ENCODE measurements at places on chromosomes 13 and 19. TPM values are rescaled to one million over a fixed set of nuclear protein-coding genes. Genes with fewer than 3 reads are reported as not detected.

The SPACA4 gene
- total RNA-seq: not detected

The PRR12 gene
- total RNA-seq: 61.6 TPM

The TEX101 gene
- not detected for total RNA-seq

The ICAM4 gene
- total RNA-seq: not detected

The ZNF296 gene
- total RNA-seq: 2.3 TPM

The ZNF470 gene
- total RNA-seq: 9.0 TPM

The ABCA7 gene
- total RNA-seq: 232 TPM

The TTYH1 gene
- not detected for total RNA-seq

The FOSB gene
- 3.5 TPM for total RNA-seq

The LILRB4 gene
- total RNA-seq: 0.47 TPM

The FCER2 gene
- 1.7 TPM for total RNA-seq

The TMEM59L gene
- not detected for total RNA-seq

The ZNF506 gene
- 85.5 TPM for total RNA-seq

The SLC10A2 gene
- not detected for total RNA-seq

The GPC6 gene
- not detected for total RNA-seq

The ATP7B gene
- total RNA-seq: 1.7 TPM

The VSTM1 gene
- not detected for total RNA-seq

The ILF3 gene
- total RNA-seq: 385 TPM

The PEAK3 gene
- 0.14 TPM for total RNA-seq

The KRTDAP gene
- not detected for total RNA-seq

The C3 gene
- 0.80 TPM for total RNA-seq

Measured in naive thymus-derived CD8-positive, alpha-beta T cell (primary cell).